ENCODE measurements at places on chromosomes 13 and 19.

DNA sequence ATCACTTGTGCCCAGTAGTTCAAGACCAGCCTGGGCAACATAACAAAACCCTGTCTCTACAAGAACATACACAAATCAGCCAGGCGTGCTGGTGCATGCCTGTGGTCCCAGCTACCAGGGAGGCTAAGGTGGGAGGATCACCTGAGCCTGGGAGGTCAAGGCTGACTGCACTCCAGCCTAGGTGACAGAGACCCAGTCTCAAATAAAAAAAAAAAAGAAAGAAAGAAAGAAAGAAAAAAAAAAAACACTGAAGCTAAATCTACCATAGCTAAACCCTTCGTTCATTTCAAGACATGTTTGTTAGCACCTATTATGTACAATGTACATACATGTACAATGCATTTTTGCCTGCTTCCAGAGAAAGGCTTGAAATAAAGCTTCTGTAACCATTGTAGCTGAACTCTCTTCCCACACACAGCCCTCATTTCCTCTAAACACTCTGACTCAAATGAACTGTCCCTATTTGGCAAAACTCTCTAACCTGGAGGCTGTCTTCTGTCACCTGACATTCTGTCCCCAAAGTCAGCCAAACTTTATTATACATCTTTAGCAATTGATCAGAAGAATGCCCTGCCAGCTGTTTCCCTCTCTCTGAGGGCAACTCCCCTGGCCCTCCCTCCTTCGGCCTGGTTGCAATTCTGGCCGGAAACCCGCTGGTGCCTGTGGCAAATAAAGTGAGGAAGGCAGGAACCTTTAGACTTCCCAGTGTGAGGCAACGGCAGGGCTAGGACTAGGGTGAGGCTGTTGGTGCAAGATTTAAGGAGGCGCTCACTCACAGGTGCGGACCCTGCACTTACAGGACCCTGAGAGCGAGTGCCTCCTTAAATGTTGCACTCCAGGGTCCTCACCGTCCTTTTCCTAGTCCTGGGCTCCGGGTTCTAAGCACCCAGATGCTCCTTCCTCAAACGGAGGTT is 1.8 kb downstream of the ETHE1 start:
- DNase-seq: no peak

DNA sequence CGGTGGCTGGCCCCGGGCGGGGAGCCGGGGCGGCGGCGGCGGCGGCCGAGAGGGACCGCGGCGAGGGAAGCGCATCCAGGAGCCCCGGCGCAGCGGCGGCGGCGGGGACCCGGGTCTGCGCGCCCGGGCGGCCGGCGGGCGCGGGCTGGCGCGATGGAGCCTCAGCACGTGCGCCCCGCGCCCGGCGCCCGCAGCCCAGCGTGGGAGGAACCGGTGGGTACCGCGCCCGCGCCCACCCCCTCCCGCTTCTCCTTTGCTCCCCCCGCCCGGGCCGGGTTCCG is 7.8 kb upstream of the DGKH start:
- DNase-seq: no peak

DNA sequence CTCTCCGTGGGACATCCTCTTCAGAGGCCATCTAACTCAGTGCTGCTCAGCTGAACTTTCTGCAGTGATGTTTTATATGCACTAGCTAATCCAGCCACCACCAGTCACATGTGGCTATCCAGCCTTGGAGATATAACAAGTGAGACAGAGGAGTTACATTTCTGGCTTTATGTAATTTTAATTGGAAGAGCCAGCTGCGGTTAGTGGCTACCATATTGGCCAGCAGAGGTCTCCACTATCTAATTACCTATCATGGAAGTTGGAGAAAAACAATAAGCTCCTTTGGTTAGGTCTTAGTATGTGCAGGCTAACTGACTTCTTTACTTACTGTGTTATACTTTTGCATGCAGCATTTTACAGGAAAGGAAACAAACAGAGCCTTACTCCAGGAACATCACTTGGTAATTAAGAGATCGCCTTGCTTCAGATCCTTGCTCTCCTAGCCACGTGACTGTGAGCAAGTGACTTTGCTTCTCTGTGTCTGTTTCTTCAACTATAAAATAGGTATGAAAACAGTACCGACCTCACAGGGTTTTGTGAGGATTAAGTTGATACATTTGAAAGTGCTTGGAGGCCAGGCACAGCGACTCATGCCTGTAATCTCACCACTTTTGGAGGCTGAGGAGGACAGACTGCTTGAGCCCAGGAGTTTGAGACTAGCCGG is 1.6 kb upstream of the KLK10 start:
- peak; percentile 35 for DNase-seq

DNA sequence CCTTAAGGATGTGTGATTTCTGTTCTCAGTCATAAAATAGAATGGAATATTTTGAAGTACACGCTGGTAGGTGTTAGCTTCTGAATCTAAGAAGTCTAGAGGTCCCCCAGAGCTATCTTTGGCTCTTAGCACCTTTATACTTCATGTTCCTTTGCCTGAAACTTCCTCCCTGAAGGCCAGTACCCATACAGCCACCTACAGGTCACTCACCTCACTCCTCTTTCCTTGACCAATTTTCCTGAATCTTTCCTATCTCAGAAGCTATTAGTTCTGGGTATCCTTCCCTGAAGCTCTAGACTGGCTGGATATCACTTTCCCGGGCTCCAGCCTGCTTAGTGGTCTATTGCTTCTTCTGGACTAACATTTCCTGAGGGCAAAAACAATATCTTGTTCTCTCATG is 93.4 kb upstream of the EDNRB start:
- DNase-seq: no peak

GRCh38 chr13:48853728-48854102 is 122.0 kb upstream of the FNDC3A start:
- no peak for DNase-seq

- no peak for DNase-seq
Measured at GRCh38 chr13:78958006-78958405, 299.1 kb upstream of the OBI1 start.

DNA sequence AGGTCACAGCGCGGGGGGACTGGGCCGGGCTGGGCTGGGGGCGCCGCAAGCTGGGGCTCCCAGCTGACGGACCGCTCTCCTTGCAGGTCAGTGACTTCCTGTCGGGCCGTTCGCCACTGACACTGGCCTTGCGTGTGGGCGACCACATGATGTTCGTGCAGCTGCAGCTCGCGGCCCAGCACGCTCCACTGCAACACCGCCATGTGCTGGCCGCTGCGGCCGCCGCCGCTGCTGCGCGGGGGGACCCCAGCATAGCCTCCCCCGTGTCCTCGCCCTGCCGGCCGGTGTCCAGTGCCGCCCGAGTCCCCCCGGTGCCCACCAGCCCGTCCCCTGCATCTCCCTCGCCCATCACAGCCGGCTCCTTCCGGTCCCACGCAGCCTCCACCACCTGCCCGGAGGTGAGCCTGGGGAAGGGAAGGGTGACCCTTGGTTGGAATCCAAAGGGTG is 5.7 kb downstream of the MIDN start:
- no peak for DNase-seq

DNA sequence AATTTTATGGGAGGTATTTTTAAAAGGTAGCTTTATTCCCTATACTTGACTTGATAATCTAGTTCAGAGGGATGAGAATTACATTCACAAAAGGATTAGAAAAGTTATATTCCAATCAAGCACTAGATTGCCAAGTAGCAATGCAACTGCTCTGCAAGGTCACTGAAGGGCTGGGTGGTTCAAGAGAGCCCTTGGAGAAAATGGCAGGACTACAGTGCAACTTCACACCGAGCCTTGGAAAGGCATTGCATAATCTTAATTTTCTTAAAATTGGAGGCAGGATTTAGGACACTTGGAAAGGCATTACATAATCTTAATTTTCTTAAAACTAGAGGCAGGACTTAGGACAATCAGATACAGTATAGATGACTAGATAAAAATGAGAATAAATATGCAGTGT is 315.9 kb downstream of the DCT start:
- DNase-seq: no peak

GRCh38 chr13:52127783-52128702 is 830 bp downstream of the NEK5 start:
- DNase-seq: peak; percentile 54

- no peak for DNase-seq
Measured at GRCh38 chr19:9842834-9843625, 7.9 kb downstream of the PIN1 start.

- no peak for DNase-seq
Measured at GRCh38 chr13:50123002-50123401, 107.8 kb downstream of the KCNRG start.

DNA sequence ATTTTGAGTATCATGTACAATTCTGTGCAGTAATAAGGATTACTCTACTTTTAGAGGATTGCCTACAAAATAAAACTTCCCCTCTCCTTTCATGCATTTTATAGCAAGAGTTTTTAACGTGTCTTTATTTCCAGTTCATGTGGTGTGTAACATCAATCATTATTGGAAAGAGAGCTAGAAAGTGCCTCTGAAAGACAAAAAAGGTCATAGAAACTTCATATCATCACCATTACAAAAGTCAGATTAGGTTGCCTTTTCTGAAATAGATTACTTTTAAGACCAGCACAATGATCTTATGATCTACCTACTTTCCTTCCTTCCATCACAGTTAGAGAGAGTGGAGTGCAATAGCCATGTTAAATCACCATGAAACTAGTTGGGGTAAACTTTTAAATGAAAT is 12.6 kb downstream of the DACH1 start:
- DNase-seq: no peak

DNA sequence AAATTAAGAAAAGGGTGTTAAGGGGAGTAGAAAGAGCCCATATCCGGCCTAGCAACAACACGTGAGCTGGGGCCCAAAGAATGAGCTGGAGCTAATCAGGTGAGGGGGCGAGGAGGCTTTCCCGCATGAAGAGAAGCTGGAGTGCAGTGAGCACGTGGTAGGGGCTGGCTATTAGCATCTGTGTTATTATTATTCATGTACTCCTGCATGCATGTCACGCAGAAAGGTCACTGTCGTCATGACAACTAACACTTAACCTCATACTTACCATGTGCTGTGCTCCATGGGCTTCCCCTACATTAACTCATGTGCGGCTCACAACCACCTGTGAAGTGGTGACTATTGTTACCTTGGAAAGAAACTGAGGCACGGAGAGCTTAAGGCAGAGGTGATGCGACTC is 227.6 kb upstream of the UBL3 start:
- DNase-seq: no peak

DNA sequence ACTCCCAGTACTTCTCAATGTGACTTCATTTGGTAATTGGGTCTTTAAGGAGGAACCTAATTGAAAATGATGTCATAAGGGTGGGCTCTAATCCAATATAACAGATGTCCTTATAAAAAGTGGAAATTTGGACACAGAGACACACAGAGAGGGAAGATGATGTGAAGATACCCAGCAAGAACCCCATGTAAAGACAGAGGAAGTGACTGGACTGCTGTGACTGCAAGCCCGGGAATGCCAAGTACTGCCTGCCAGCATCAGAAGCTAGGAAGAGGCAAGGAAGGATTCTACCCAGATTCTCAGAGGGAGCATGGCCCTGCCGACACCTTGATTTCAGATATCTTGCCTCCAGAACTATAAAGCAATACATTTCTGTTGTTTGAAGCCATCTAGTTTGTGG is 239.3 kb downstream of the KCTD12 start:
- DNase-seq: no peak

DNA sequence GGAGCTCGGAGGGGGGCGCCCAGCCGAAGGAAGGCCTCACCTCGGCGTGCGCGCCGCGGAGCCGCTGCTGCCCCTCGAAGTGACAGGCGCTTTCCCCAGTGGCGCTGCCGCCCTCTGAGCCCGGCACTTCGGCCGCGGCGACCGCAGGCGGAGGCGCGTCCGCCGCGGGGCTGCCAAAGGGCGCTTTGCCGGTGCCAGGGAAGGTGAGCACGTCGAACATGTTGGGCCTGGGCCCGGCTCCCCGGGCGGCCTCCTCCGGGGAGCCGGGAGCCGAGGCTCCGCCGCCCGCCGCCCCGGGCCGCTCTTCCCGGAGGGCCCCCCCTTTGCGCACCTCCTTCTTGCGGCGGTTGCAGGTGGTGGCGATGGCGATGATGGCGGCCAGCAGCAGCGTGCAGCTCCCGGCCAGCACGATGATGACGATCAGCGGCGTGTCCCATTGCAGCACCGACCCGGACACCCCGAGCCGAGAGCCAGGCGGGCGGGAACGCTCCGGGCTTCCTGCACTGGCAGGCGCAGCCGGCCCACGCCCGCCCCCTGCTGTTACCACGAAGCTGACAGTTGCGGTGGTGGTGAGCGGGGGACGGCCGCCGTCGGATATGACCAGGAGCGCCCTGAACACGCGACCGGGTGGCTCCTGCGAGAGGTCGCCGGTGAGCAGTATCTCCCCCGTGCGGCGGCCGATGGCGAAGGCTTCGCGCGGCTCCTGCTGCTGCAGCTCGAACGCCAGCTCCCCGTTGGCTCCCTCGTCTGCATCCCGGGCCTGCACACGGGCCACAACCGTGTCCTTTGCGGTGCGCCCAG is 2.5 kb downstream of the PCDH8 start:
- DNase-seq: peak; percentile 50

All from NCI-H1092 treated with DMSO at 0.1 percent for 48 hours (cell line).